Activated CD4-positive, alpha-beta T cell treated with anti-CD3 and anti-CD28 coated beads, Interleukin-2, amount 10 ng/mL, durations not matched to agents 7 days and 5 days (primary cell): ENCODE measurements at places on chromosomes 16 and 17.

DNA sequence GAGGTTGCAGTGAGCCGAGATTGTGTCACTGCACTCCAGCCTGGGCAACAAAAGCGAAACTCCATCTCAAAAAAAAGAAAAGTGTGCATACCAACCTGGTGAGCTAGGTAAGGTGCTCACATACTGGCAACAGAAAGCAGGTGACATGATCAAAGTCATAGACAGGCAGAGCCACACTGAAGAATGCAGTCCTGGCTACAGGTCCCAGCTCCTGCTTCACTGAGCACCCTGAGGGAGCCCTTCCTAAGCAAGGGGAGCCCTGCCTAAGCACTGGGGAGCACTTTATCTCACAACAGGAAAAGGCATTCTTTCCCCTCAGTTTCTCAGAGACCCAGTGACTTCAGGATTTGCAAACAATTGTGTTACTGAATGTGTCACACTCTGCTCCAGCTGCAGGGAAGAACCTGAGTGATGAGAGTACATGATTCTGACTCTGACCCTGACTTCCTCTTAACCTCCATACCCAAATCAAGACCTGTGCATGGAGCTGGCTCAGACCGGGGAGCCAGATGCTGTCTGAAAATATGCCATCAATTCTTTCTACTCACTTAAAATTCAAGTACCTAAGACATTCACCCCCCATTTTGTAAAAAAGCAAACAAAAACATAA lies 40.5 kb downstream of the ANKRD11 start:
- no peak for DNase-seq

DNA sequence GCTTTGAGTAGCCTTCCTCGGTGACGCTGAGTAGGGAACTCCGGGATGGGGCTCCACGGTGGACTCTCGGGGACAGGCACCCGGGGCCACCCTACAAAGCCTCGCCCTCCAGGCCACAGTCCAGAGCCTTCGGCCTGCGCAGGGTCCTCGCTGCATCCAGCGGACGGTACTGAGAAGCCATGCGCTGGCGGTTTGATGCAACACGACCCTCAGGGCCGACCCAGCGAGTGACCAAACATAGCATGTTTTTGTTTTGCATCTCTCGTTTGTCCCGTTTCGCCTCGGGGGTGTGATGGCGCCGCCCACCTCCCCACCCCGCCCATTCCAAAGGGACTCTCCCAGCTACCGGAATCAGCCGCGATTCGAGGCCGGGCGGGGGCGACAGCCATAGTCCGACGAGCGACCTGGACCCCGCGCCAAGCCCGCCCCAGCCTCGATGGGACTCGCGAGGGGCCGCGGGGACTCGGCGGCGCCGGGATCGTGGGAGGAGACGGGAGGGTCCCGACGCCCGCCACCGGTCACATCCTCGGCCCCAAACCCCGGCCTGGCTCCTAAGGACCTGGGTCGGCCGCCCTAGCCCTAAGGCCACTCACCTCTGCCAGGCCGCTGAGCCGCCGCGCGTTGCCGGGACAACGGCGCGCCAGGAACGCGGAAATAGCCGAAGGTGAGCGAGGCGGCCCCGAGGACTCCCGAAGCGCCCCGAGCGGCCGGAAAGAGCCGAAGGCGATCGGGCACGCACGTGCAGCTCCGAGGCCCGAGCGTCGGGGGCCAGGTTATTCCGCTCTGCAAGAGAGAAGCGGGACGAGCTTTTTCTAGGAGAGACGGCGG lies 1.6 kb downstream of the IFT140 start:
- DNase-seq, result peak; percentile 91

DNA sequence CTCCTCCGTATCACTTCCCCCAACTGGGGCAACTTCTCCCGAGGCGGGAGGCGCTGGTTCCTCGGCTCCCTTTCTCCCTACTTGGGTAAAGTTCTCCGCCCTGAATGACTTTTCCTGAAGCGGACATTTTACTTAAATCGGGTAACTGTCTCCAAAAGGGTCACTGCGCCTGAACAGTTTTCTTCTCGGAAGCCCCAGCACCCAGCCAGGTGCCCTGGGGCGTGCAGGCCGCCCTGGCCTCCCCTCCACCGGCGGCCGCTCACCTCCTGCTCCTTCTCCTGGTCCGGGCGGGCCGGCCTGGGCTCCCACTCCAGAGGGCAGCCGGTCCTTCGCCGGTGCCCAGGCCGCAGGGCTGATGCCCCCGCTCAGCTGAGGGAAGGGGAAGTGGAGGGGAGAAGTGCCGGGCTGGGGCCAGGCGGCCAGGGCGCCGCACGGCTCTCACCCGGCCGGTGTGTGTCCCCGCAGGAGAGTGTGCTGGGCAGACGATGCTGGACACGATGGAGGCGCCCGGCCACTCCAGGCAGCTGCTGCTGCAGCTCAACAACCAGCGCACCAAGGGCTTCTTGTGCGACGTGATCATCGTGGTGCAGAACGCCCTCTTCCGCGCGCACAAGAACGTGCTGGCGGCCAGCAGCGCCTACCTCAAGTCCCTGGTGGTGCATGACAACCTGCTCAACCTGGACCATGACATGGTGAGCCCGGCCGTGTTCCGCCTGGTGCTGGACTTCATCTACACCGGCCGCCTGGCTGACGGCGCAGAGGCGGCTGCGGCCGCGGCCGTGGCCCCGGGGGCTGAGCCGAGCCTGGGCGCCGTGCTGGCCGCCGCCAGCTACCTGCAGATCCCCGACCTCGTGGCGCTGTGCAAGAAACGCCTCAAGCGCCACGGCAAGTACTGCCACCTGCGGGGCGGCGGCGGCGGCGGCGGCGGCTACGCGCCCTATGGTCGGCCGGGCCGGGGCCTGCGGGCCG lies 1.6 kb downstream of the HIC1 start:
- DNase-seq, result peak; percentile 58

GRCh38 chr17:79835953-79836509 lies 3.2 kb downstream of the CBX4 start:
- no peak for DNase-seq

- DNase-seq, result no peak
These were observed 12.0 kb upstream of the CDYL2 start for GRCh38 chr16:80816356-80816755.

- no peak for DNase-seq
These were observed 5.8 kb downstream of the FOXL1 start for GRCh38 chr16:86584071-86584685.

- no peak for DNase-seq
These were observed 34.5 kb downstream of the TMEM204 start for GRCh38 chr16:1567988-1568387.

DNA sequence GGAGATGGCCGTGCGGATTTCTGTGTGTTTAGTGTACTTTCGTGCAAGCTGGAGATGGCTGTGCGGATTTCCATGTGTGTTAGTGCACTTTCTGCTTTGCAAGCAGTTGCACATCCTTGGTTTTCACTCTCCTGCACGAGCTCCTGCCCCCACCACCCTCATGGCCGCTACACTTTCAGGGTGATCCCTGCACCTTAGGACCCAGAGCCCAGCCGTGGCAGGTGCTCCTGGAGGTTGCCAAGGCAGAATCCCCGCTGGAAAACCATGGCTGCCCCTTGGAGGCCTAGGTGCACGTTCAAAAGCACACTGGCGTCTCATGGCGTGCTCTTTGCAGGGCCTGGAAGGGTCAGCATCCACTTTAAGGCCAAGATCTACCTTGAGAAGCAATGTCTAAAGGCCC lies 311.0 kb upstream of the TNRC6C start:
- DNase-seq, result no peak

- no peak for DNase-seq
These were observed 215.9 kb downstream of the RPTOR start for GRCh38 chr17:80760511-80760911.

DNA sequence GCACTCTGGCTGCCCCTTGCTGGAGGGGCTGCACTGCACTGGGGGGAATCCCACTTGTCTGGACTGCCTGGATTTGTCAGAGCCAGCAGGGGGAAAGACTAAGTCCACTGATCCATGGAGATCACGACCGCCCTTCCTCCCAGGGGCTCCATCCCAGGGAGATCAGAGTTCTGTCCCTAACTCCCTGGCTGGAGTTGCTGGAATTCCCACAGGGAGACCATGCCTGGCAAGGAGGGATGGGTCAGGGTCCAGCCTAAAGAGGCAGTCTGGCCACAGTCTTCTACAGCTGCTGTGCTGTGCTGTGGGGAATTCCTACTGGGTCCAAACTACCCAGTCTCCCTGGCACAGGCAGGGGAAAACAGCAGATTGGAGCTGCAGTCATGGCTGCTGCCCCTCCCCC lies 311.9 kb downstream of the ZFHX3 start:
- no peak for DNase-seq

DNA sequence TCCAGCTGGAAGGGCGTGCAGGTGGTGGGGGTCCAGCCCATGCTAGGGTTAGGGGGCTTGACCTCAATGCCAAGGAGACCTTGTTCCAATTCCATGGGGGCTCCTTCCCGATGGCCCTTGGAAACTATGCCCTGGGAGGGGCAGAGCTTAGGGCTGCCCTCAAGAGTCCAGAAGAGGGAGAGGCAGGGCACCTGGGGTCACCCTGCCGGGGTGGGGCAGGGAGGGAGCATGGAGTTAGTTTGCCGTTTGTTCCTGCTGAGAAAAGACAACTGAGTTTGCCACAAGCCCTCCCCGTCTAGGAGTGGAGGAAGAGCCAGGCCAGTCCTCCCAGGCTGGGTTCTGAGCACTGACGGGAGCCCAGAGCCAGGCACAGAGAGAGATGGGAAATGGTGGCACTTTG lies 21.4 kb downstream of the MMP15 start:
- no peak for DNase-seq

DNA sequence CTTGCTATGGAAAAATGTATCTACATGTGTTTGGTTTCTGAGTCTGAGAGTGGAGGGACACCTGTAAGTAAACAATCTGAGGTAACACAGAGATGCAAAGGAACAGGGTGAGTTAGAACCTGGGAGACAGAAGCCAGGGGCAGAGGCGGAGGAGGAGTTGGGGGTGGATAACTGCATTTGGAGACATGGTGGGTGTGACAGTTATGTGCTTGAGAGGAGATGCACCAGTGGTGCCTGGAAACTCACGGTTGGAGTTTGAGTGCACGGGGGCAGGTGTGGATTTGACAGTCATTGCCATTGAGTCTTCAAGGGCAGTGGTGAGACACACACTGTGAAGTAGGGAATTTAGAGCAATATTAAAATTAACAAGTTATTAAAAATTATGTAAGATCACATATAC lies 6.5 kb downstream of the NUP93 start:
- no peak for DNase-seq

GRCh38 chr17:57329380-57330214 lies 73.3 kb downstream of the MSI2 start:
- DNase-seq, result no peak

GRCh38 chr17:57468932-57469775 lies 212.8 kb downstream of the MSI2 start:
- DNase-seq, result no peak

DNA sequence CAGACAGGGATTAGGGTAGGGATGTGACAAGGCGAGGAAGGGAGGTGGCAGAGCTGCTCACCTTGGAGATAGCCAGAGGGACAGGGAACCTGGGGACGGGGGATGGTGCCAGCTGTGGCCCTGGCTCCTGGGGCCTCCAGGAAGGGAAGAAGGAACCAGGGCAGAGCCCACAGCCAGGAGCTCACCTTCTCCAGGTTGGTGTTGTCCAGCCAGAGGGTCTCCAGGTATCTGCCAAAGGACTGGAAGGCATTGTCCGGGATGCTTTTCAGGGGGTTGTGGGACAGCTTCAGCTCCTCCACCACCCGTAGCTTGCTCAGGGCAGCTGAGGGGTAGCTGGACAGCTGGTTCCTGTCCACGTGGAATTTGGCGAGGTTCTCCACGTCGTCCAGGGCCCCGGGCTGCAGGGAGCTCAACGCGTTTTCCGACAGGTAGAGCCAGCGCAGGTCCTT lies 801 bp downstream of the CHAD start:
- no peak for DNase-seq

GRCh38 chr17:1649844-1650501 lies at the start of gene RILP:
Gene RILP (minus strand): TSS chr17:1649866. CDS start chr17:1649804, 62 bp downstream.
- no peak for DNase-seq

DNA sequence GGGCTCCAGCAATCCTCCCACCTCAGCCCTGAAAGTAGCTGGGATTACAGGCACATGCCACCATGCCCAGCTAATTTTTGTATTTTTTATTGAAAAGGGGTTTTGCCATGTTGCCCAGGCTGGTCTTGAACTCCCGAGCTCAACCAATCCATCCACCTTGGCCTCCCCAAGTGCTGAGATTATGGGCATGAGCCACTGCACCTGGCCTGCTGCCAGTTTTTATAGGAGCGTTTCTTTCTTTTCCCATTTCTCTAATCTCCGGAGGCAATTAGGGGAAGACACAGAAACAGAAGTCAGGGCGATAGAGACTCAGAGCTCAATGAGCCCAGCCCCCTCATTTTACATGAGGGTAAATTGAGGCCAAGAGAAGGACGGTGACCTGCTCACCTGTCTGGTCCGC lies 10.4 kb downstream of the MGAT5B start:
- DNase-seq, result no peak

DNA sequence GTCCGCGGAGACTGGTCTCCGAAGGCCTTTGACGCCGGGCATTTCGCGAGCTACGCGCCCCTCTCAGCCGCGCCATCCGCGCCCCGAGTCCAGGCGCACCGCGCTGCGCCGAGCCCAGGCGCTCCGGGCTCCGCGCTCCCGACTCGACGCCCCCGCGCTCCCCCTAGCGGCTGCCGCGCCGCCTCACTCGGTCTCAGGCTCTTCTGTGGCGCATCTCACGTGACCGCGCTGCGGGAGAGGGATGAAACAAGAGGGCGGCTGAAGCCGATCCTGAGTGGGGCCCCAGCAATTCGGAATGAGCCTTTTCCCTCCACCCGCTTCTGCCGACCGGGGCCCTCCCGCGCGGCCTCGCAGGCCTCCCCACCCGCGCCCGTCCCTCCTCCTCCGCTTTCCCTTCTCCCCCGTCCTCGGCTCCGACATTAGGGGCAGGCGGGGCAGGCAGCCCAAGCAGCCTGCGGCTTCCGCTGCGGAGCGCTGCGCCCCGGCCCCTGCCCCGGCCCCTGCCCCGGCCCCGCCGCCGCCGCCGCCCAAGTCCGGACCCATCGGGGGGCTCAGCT lies 42.5 kb upstream of the AMZ2 start:
- peak; percentile 93 for DNase-seq

DNA sequence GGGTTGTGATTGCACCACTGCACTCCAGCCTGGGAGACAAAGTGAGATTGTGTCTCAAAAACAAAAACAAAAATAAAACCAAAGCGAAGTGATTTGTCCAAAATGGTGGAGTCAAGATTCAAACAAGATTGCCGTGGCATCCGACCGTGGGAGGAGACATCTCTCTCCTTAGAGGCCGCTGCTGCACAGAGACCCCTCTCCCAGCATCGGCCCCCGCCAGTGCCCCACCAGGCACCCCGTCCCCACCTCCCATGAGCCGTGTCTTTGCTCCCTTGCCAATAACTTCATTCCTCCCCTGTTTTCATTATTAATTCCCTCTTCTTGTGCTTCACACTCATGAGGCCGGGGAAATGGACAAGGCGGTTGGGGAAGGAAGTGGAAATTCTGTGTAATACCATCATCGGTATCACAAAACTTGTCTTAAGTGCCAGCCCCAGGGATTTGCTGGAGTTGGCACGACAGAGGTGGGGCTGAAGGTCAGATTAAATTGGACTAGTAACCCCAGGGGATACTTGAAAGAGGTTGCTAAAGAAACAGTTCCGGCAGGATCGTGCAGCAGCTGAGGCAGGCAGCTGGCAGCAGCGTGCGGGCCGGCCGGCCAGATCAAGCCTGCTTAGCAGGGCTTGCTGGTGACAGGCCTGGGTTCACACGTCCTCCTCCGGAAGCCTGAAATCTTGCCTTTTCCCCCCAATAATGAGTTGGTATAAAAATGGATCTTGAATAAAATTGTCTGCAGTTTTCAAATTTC lies 66.8 kb downstream of the RTN4RL1 start:
- DNase-seq, result no peak
